ENCODE measurements at places on chromosomes 11 and 22.
A peak's percentile ranks its signal among the peaks of the same experiment; 100 is the strongest.

DNA sequence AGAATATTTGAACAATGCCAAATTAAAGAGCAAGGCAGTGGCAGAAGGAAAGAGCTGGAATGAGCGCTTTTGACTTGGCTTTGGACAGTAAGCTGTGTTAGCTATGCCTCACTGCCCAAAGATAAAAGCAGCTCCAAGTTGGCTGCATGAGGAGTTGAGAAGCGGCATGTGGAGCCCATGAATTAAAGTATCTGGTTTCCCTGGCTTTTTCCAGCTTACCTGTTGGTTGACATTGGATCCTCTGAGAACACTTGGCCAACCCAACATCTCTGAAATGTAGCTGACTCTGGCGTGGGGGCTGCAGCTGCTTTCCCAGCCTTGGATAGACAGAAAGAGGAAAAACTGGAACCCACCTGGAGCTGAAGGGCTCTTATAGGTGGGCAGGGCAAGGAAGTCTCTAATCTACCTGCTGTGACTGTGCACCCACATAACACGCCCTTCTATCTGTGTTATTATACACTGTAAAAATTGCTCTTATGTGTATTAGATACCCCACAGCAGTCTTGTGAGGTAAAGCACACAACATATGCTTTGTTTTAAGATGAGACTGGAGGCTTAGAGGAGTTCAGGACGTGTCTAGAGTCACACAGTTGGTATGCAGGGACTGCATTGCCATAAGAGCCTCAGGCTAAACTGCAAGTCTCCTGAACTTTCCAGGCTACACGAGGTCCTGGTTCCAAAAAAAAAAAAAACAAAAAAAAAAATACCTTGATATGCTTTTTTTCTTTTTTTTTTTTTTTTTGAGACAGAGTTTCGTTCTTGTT, 5.8 kb downstream of the UBASH3B start:
- DNase-seq, result peak; percentile 81

- DNase-seq, result no peak
Measured at GRCh38 chr11:113436672-113437252, 38.4 kb downstream of the DRD2 start.

GRCh38 chr11:123640677-123641494, 13.5 kb downstream of the SCN3B start:
- no peak for DNase-seq

DNA sequence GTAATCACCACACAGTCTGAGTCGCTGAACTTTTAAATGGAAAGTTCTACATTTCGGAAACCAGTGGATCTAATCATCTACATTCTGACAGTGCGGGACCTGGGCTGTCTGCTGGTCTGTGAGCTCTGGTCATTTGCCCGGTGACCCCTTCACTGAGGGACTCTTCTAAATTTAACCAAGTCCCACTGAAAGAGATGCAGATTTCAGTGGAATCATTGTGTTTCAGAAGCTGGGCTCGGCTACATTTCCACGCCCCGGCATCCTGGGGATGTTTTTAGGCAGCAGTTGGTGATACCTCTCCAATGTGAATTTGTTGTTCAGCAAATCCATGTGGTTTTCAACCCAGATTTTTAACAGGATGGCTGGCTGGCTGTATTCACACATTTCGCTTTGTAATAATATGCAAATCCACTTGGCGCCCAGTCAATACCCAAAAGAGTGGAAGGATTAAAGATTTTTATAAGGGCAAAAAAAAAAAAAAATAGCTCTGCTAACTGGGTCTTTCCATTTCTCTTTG, 145.5 kb upstream of the RASSF10 start:
- DNase-seq, result no peak

DNA sequence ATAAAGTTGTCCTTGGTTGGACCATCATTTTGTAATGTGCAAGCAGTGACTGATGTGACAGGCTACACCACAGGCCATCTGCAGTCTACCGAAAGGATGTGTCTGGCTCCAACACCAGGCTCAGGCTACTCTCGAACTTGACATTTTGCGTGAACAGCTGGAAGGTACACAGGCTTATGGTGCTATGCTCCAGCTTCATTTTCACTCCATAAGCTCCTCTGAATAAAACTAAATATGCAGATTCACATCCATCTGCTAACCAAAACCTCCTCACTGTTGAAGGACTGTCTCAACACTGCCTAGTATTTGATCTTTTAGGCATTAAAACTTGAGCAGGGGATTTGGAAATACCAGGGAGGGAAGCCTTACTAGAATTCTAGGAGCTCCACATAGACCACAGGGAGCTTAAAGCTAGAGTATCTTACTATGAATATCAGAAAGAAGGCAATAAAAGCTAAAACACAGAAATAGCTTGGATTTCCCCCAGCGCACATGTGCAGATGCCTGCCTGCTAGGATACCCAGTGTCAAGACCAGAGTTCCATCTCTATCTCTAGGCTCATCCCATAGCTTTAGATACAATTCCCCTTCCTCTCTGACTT, 383.9 kb upstream of the FAT3 start:
- DNase-seq, result no peak

DNA sequence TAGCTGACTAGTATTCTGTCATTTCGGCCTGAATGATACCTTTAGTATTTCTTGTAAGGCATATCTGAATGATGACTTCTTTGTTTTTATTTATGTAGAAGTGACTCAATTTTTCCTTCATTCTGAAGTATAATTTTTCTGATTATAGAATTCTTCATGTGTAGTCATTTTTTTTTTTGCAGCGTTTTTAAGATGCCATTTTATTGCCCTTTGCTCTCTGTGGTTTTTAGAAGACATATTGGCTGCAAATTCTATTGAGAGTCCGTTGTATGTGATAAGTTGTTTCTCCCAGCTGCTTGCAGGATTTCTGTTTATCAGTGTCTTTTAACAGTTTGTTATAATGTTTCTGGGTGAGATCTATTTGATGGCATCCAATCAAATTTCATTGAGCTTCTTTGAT, 1224.8 kb downstream of the JRKL start:
- DNase-seq, result peak; percentile 38

- no peak for DNase-seq
Measured at GRCh38 chr22:50696799-50697561, 24.4 kb downstream of the SHANK3 start.

- no peak for DNase-seq
Measured at GRCh38 chr22:46237453-46238124, 12.5 kb downstream of the CDPF1 start.

GRCh38 chr11:92965196-92965595, 4.3 kb upstream of the MTNR1B start:
- no peak for DNase-seq

- DNase-seq, result no peak
Measured at GRCh38 chr22:50167689-50168489, 2.6 kb upstream of the PANX2 start.

DNA sequence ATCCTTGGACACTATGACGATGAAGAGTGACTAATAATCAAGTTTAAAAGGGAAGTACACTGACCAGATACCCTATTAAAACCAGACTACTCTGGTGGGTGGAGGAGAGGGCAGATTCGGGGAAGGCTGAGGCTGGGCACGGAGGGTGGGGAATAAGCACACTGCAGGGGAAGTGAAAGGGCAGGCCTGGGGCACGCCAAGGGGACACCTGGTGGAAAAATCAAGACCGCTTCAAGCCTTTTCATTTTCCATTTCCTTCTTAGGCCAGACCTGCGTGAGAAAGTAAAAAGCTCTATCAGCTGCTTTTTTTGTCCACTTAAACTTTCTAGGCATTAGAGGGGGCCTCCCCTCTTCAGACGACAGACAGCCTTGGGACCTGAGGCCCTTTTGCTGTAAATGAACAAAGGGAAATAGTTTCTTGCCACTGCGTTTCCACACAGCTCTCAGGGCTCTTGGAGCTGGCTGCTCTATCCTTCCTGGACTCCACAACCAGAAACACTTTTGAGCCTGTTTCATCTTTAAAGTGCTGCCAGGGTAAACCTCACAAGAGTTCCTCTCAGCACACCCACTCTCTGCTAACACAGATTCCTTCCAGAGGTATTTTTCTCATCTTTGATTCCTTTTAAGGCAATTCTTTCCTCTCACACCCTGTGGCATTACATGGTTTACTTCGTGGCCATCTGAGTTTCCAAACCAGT, 25.0 kb upstream of the SERPIND1 start:
- no peak for DNase-seq

DNA sequence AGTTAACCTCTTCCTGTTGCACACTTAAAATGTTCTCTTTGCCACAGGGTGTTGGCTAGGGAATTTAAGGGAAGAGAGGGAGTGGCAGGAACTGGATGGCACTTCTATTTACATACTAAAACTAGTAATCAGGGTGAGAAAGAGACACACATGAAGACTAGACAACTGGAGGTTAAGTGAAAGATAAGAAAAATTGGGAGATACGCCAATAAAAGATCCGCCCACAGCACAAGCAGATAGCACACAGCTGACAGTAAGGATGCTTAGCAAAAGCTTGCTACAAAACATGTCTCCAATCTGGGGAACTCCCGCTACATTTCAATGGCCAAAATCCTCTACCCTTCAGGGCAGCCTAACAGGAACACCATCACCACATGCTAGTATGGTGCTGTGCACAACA, 12.8 kb downstream of the CPSF7 start:
- DNase-seq, result no peak
